Fibroblast of skin of left quadriceps (primary cell): ENCODE measurements at places on chromosomes 16 and 17.

DNA sequence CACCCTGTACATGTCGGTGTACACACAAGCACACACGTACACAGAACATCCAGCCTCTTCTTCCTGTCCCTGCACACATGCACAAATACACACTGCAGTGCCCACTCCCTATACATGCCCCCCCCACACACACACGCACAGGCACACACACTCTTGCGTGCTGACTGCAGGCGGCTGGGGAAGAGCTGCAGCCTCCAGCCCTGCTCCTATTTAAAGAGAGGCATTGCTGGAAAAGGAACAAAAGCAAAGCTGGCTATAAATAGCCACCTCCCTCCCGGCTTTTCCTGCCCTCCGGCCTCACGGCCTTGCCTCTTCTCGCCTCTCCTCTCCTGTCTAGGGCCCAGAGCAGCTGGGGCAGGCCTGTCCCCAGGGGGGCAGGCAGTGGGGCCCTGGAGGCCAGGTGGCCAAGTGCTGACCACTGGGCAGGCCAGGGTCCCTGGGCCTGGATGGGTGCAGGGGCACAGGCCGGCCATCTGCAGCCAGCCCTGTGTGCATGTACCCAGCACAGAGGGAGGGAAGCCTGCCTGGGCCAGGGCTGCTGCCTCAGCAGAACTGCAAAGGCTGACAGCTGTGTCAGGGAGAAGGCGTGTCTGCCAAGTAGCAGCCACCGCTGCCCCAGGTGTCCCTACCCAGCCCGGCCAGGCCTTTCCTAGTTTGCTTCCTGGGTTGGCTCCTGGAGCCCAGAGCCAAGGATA is 25.4 kb downstream of the RTN4RL1 start:
- no peak for DNase-seq

GRCh38 chr17:8896087-8896486 is 28.6 kb upstream of the PIK3R6 start:
- no peak for DNase-seq

DNA sequence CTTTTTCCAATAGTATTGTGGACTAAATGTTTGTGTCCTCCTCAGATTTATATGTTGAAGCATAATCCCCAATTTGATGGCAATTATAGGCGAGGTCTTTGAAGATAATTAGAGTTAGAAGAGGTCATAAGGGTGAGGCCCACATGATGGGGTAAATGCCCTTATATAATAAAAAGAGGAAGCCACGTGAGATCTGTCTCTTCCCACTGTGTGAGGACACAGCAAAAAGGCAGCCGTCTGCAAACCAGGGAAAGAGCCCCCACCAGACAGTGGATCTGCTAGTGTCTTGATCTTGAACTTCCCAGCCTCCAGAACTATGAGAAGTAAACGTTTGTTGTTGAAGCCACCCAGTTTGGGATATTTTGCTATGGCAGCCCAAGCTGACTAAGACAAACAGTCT is 76.0 kb downstream of the LYRM1 start:
- DNase-seq = no peak

DNA sequence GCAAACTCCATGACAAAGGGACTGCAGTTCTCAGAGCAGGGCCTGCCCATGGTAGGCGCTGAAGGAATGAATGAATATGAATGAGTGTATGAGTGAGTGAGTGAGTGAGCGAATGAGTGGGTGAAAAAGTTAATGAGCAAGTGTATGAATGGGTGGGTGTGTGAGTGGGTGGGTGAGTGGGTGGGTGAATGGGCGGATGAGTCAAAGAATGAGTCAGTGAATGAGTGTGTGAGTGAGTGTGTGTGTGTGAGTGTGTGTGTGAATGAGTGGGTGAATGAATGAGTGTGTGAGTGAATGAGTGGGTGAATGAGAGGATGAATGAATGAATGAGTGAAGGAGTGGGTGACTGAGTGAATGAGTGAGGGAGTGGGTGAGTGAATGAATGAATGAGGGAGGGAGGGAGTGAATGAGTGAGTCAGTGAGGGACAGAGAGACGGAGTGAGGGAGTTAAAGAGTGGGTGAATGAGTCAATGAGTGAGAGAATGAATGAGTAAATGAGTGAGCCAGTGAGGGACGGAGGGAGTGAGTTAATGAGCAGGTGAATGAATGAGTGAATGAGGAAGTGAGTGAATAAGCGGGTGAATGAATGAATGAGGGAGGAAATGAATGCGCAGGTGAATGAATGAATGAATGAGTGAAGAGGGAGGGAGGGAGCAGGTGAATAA is 11.1 kb upstream of the CHMP6 start:
- no peak for DNase-seq

DNA sequence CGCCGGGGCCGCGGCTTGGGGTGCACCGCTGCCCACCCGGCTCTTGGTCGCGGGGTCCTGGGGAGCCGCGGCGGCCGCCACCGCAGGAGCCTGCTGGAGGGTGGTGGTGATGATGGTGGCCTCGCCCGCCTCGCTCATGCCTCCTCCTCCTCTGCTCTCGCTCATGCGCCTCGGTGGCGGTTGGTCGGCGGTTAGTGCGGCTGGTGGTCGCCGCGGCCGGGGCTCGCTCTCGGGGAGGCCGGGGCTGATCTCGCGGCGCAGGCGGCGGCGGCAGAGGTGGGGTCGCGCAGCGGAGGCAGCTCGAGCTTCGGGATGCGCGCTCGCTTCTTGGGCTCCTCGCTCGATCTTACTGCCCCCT is 41.6 kb downstream of the AHSP start:
- DNase-seq = no peak

GRCh38 chr17:41004397-41004796 is 4.5 kb downstream of the KRTAP3-1 start:
- DNase-seq = no peak
